GM10248 (cell line): ENCODE measurements at places on chromosomes 4 and X.

GRCh38 chr4:3485011-3485791, 22.1 kb downstream of the DOK7 start:
- no peak for DNase-seq

DNA sequence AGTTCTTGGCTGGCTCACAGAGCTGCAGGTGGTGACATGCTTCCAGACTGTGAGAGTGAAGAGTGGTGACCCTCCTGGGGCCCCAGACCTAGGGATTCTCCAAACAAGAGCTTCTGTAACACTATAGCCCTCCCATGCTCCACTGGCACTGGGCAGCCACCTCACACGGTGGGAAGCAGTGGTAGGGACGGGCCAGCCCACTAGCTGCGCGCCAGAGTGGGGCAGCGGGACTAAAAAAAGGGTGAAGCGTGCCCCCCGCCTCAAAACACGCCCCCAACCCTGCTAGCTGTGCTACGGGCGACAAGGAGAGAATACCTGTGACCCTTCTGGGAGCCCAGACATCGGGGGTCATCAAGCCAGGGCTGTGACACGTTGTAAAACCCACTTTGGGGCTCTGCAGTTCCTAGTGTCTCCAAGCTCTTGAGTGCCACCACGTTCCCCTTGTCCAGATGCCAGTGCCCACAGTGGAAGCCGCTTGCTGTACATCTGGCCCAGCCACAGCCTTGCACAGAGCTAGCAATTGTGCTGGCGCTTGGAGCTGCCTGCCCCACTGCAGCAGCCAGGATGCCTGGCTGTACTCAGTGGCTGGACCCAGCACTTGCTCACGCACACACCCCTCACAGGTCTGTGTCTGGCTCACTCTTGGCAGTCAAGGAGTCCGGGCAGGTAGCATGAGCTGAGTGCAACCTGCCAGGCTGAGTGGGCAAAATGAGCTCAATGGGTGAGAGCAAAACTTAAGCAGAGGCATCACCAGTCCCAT, 100.0 kb downstream of the DCAF12L2 start:
- DNase-seq = no peak

- DNase-seq = no peak
Measured at GRCh38 chr4:183700407-183700806, 41.3 kb downstream of the TRAPPC11 start.

- DNase-seq = no peak
Measured at GRCh38 chrX:95156566-95156965, 1482.6 kb downstream of the FAM133A start.
